ENCODE measurements at places on chromosomes 16 and 17.

GRCh38 chr17:36813957-36814563, 123.2 kb upstream of the LHX1 start:
- DNase-seq: no peak

GRCh38 chr17:5888811-5889210, 181.4 kb upstream of the WSCD1 start:
- no peak for DNase-seq

GRCh38 chr17:16929757-16930520, 42.0 kb downstream of the TNFRSF13B start:
- no peak for DNase-seq

GRCh38 chr17:50080827-50081226, 14.3 kb upstream of the PDK2 start:
- DNase-seq: no peak

DNA sequence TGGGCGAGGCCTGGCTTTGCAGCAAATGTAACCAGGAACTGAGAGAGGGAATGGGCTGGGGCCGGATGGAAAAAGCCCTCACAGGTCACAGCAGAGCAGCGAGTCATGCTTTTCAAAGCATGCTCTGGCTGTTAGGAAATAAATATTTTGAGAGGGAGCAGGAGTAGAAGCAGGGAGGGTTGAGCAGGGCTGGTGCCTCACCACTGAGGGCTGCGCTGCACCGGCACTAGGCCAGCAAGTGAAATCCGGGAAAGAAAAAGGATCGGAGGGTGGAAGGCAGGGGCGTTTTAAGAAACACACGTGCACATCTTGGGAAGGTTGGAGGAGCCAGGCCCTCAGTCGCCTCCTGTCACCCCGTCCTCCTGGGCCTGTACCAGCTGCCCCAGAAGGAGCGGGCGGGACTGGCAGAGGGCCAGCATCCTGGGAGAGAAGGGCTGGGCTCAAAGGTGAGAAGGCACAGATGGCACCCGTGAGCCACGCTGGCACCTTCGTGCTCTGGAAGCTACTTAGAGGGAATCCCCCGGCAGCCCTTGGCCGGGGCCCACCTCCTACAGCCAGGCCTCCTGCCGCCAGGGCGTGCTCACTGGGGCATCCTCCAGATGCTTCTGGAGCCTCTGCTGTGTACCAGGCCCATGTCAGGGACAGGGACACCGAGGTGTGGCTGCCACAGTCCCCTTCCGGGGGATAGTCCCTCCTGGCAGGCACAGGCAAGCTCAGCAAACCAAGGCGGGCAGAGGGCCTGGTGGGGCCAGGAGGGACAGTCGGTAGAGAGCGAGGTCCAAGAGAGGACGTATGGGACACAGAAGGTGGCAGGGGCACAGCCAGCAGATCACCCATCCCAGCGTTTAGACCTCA, 71.5 kb upstream of the PLCG2 start:
- no peak for DNase-seq

DNA sequence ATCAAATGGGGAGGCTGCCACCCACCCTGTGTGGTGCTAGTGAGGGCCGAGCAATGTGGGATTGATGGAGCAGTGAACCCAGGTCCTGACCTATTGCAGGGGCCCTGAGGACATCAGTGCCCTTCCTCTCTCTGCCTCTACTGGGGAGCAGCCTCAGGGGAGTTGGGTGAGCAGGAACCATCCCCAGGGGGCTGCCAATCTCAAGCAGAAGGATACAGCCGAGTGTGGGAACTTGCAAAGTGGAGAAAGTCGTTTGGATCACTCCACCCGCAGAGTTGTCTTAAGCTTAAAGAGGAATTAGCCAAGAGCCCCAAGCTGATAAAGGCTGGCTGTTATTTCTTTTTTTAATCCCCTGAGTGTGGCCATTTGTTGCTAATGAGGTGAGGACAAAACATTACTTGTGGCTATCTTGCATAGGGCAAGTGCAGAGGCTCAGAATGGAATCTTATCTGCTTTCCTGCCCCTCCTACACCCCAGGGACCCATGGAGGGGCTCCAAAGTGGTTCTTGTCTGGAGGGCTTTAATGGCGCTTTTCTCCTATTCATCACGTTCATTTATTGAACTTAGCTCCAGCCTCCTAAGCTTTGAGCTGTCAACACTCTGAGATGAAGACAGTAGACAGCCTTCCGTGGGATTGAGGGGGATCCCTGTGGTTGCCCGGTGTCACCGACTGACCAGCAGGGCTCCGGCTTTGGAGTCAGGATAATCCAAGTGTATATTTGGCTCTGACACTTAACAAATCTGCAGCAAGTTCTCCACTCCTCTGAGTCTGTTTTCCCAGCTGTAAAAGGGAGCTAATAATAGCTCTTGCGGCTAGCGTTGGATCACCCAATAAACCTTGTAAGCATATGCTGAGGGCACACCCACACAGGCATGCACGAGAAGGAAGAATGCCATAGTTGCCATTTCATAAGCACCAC, 45.1 kb downstream of the MYH11 start:
- peak; percentile 36 for DNase-seq

DNA sequence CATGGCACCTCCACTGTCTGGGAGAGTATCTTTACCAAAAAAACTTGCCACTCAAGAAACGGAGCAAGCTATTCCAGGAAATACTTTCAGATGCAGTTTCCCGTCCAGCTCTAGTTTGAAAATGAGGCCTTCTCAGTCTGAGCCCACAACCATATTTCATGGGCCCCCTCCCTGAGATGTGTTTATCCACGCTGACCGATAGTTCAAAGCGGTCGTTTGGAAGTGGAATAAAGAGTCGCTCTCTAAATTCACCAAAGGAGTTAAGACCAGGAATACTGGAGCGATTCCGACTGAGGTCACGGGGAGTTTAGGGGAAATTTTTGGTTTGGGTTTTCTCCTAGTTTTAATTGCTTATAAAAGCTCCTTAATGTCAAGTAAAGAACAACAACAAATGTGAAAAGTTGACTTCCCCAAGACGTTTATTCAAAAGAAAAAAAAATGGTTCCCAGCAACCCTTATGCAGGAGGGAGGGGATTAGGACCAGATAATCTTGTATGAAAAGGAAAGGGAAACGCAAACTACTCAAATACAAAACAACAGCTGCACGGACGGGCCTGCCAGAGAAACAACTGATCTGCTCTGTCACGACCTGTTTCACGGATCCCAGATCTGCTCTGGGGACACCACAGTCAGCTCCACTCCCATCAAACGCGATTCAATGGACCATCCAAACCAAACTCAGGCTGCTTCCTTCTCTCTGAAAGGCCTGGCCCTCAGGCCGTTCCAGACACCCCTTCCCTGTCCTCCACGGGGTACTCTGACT, 77.1 kb downstream of the MRM3 start:
- DNase-seq: no peak

GRCh38 chr17:19017804-19018599, 13.4 kb upstream of the FAM83G start:
- no peak for DNase-seq

DNA sequence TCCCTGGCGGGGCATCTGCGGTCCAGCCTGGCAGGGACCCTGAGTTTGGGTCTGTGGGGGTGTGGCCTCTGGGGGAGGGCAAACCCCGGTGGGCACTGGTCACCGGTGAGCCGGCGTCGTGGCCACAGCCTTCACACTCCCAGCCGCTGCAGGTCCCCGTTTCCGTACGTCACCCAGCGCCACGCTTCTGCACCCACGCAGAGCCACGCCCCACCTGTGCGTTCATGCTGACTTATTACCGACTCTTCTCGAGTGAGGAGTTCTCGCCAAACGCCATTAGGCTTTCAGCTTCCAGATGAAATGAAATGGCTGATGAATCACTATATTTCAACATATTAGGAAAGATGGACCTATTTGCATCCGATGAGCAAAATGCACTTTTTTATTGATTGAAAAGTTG, 8.8 kb upstream of the SSTR5 start:
- DNase-seq: no peak

DNA sequence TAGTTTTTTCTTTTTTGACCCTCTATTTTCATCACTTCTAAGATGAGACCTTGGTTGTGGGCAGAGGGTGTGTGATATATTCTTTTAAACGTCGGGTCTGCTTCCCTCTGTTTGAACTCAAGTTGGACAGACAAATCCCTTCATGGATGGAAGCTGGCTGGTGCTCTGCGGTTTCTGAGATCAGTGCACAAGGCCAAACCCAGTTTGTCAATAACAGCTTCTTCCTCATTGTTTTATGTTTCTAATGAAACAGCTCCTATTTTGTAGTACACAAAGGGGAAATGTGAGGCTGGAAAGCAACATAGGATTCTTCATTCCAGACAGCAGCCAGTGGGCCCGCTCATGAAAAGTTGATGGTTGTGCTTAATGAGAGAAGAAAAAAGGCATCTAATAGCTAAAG, 159.6 kb downstream of the PRKCA start:
- no peak for DNase-seq

DNA sequence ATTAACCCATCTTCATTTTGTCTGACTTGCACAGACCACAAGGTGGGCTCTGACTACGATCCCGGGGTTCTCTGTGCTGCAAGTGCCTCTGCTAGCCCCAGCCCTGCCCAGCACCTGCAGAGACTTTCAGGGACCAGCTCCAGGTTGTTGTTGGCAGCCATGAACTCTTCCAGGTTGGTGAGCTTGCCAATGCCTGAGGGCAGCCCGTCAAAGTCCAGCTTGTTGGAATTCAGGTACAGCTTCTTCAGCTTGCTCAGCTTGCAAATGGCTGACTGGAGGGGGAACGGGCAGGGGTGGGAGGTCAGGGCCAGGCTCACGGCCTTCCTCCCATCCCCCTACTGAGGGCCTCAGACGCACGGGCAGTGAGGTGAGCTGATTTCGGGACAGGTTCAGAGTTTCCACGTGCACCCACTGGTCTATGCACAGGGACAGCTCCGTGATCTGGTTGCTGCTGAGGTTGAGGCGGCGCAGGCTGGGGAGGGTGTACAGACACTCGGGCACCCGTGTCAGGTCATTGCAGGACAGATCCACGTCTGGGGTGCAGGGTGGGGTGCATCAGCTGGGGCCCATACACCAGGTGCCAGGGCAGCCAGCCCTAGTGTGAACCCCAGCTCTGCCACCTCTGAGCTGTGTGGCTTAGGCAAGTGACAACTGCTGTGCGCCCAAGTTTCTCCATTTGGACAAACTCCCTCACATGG, 5.2 kb downstream of the FLII start:
- DNase-seq: no peak

GRCh38 chr17:12078791-12079190, 58.1 kb downstream of the MAP2K4 start:
- DNase-seq: no peak

DNA sequence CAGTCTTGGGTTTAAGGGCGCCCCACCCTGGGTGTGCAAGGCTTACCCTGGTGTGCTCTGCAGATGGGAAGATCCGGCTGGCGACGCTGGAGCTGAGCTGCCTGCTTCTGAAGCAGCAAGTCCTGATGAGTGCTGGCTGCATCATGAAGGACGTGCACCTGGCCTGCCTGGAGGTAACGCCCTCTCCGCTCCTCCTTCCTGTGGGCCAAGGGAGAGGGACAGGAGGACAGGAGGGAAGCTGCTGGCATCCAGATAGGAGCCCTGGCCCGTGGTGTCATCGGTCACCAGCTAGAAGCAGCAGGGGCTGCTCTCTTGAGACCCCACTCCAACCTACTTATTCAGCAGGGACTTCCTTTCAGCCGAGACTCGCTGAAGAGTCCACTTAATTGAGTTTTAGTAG, 97.8 kb downstream of the CLEC16A start:
- no peak for DNase-seq

DNA sequence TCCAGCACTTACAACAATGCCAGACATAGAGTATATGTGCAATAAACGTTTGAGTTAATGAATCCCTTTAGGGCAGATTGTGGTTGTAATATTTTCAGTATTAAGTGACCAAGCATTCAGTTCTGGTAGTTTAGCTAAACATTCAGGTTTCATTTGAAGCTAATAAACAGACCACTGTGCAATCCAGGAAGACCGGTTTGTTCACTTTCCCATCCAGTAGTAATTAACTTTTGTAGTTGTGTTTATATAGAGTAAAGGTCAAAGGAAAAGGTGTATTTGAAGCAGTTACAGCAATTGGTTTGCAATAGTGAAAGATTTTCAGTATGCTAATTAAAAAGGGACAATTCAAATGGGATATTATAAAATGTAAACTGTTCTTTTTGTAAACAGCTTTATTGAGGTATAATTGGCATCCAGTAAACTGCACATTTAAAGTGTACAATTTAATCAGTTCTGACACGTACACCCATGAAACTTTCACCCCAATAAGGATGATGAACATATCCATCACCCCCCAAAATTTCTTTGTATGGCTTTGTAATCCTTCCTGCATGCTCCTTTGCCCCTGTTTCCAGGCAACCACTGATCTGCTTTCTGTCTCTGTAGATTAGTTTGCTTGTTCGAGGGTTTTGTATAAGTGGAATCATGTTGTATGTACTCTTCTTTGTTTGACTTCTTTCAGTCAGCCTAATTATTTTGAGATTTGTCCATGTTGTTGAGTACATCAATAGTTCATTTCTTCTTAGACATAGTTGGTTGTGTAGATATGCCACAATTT, 26.3 kb downstream of the MRTFB start:
- DNase-seq: no peak

DNA sequence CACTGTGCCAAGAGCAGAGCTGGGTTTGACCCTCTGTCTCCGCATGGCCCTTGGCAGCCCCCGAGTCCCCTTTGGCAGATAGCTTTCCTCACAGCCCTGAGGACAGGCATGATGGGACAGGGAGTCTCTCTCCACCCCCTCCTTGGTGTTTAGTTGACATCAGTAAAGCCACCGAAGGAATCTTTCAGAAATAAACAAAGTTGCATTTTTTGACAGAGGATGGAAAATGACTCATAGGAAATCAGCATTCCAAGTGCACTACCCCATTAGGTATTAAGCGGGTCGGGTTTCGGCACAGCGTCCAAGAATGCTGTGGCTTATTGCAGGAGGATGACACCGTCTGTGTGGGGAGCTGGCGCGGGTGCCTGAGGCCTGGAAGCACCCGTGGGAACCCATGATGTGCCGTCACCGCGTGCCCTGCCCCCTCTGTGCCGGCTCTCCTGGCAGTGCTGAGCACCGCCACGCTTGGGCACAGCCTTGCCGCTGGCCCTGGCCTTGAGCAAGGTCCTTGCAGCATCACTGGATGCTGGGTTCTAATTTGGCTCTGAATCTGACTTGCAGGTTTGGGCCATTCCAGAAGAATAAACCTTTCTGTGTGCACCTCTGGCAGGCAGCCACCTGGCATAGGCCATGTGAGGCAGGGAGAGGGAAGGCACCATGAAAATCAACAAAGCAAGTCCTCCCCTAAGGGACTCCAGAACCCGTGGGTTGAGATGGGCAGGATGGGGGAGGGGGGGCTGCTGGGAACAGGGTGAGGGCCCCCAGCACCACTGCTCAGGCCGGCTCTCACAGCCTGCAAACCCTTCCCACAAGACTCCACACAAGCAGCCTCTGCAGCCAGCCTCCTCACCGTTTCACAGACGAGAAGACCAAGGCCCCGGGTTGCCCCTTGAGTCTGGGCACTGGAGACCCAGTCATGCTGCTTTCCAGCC, 50.5 kb upstream of the ZNF469 start:
- DNase-seq: no peak
